Chondrocyte (in vitro differentiated cells): ENCODE measurements at places on chromosomes 3 and 15. TPM values are rescaled to one million over a fixed set of nuclear protein-coding genes. Genes with fewer than 3 reads are reported as not detected.

PYGO1 gene
- total RNA-seq = 20.3 to 21.0 TPM (median 20.5 TPM) in 3 replicates

DNA sequence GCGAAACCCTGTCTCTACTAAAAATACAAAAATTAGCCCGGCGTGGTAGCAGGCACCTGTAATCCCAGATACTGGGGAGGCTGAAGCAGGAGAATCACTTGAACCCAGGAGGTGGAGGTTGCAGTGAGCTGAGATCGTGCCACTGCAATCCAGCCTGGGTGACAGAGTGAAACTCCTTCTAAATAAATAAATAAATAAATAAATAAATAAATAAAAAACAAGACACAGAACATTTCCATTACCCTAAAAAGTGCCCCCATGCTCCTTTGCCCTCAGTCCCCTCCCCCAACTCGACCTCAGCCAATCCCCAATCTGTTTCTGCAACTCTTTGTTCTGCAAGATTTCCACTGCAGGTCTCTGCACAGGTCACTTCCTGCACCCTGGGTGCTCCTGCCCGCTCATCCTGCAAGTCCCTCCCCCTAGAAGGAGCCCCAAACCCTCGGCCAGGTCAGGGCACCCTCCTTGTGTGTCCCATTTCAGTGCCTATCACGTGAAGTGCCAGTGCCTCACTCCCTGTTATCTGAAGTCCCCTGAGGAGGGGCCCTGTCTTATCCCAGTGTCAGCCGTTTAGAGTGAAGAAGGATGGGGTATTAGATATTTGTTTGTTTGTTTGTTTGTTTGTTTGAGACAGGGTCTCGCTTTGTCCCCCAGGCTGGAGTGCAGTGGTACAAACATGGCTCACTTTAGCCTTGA lies 1.1 kb downstream of the FAM240A start:
- peaks cover 23% of the 10 kb centered on the region for H3K27me3 ChIP-seq
- no peak overlapping the region for H3K27ac ChIP-seq
- no peak for DNase-seq
- H3K36me3 ChIP-seq = no peaks in the 10 kb centered on the region

- no peak for DNase-seq
- H3K36me3 ChIP-seq = no peaks in the 10 kb centered on the region
- no peak overlapping the region for H3K4me3 ChIP-seq
- H3K27ac ChIP-seq = no peak overlapping the region
Observed at GRCh38 chr3:165624761-165625160, 212.5 kb downstream of the BCHE start.

DNA sequence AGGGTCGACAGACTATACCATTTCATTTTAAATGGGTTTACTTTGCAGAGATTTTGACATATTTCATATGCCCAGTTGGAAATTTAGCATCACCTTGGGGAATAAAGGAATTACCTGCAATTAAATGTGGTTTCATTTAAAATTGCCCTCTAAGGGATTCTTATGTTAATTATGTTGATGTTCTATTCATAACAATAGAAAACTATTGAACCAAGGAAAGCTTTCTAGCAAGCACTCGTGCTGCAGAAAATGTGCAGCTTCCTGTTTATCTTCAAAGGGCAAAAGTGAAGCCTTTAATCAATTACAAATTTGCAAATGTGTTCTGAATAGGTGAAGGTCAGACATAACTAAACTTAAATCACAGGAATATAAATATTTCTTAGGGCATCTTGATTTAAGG lies 352.1 kb downstream of the CHST2 start:
- H3K36me3 ChIP-seq = no peaks in the 10 kb centered on the region
- H3K27me3 ChIP-seq = no peaks in the 10 kb centered on the region
- no peaks in the 10 kb centered on the region for H3K4me1 ChIP-seq
- H3K27ac ChIP-seq = no peak overlapping the region
- DNase-seq = no peak

GRCh38 chr3:66554178-66554577 lies 53.4 kb upstream of the LRIG1 start:
- no peaks in the 10 kb centered on the region for H3K36me3 ChIP-seq
- no peak overlapping the region for H3K27ac ChIP-seq
- H3K27me3 ChIP-seq = no peaks in the 10 kb centered on the region

- no peak for DNase-seq
- H3K4me3 ChIP-seq = no peak overlapping the region
- no peaks in the 10 kb centered on the region for H3K27me3 ChIP-seq
- peaks cover 11% of the 10 kb centered on the region for H3K4me1 ChIP-seq
Observed at GRCh38 chr3:45194791-45195190, 31.3 kb downstream of the TMEM158 start.

SLC24A5 gene
- not detected in 3 replicates for total RNA-seq

STRC gene
- 0.20 to 0.87 TPM (median 0.85 TPM) in 3 replicates for total RNA-seq

- H3K27me3 ChIP-seq = peaks cover 60% of the 10 kb centered on the region
Observed at GRCh38 chr3:37466660-37467359, 292.4 kb upstream of the LRRFIP2 start.

- H3K27me3 ChIP-seq = no peaks in the 10 kb centered on the region
- DNase-seq = no peak
- peaks cover 72% of the 10 kb centered on the region for H3K4me1 ChIP-seq
- peak overlapping the region; percentile 99 for H3K27ac ChIP-seq
- H3K4me3 ChIP-seq = no peak overlapping the region
Observed at GRCh38 chr3:15631426-15632211, 30.1 kb downstream of the BTD start.

GRCh38 chr3:81788610-81789009 lies 27.2 kb upstream of the GBE1 start:
- DNase-seq = no peak
- H3K27me3 ChIP-seq = no peaks in the 10 kb centered on the region
- peaks cover 7% of the 10 kb centered on the region for H3K4me1 ChIP-seq
- peaks cover under 1% of the 10 kb centered on the region for H3K36me3 ChIP-seq

KNG1 gene
- total RNA-seq = not detected in 3 replicates

ZIC1 gene
- 8.8 to 57.3 TPM (median 12.8 TPM) in 3 replicates for total RNA-seq

DNA sequence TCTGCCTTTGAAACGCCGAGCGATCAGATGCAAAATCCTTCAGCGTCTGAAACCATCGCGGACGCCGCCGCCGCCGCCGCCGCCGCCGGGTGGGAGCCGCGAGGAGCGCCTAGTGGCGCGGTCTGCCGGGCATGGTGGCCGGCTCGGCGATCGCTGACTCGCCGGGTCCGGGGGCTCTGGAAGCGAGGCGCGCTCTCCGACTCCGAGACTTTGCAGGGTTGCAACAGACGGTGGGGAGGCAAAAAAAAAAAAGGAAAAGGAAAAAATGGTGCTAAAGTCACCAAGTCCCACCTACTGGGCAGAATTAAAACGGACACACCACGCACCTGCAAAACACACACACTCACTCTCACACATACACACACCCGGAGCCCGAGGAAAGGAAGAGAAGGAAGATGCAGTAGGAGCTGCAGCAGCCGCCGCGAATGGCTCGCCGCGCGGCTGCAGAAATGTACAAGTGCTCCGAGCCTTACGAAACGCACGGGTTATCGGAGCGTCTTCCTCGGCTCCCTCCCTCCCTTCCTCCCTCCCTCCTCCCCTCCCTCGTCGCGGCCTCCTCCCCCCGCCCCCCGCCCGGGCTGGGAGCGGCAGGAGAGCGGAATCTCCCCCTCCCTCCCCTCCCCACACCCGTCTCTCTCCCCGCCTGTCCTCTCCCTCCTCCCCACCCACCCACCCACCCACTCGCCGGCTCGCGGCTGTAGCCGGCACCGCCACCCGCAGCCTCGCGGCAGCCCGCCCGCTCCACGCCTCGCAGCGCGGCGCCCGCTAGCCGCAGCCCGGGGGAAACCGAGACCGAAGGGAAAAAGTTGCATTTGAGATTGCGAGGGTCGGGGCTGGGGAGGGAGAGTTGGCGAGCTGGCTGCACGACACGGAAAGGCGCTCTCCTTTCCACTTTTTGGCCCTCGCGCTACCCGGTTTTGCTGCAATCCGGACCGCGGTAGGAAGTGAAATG lies at the start of gene NTRK3:
Gene NTRK3 (minus strand): TSS at position 461 of the 952 bp plus-strand sequence. CDS start 586 bp downstream, outside the sequence.
- peak within 1 kb of the TSS; percentile 73 for H3K4me3 ChIP-seq
- H3K27ac ChIP-seq = no peak within 1 kb of the TSS
- peaks cover 80% of the 10 kb centered on the region for H3K27me3 ChIP-seq
- H3K4me1 ChIP-seq = peaks cover 22% of the 10 kb centered on the region
- H3K36me3 ChIP-seq = peaks cover 2% of the 10 kb centered on the region

FSD2 gene
- not detected in 3 replicates for total RNA-seq

GPR87 gene
- total RNA-seq = not detected in 3 replicates

TRIM71 gene
- 0.05 to 0.17 TPM (median 0.08 TPM) in 3 replicates for total RNA-seq

DNA sequence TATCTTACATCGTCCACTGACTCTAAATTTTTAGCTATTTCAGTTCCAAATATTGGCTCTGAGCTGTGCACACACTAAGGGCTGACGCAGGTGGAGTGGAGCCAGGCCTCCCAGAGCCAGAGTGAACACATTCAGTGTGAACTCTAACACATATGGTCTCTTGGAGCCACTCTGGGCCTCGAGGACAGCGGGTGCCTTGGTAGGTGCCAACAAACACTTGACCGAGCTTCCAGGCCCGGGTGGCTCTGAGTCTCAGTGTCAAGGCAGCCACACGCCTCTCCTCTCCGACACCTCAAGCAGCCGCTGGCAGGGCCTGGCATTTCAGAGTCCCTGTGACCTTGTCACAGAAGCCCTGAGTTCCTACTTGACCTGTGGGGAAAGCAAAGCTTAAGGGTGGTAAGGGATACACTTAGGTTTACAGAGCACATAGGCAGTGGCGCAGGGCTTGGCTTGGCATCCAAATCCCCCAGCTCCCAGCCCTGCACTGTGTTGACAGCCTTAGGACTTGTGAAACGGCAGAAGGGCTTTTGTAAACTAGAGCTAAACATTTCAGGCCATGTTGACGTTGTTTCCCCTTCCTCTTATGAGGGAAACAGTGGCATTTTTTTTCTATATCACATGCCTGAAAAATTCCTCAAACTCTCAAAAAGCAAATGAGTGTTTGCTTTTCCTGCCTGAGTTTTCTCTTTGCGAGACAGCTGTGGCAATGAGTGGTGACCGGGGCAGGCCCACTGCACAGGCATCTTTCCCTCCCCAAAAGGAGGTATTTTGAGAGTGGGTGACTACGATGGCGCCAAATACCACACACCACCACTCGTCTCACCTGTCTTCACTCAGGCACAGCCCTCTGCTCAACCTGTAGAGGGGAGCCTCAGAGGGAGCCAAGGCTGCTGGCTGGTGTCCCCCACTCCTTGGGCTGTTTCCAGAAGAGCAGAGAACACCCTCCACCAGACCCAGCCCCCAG lies 60.8 kb downstream of the DAPK2 start:
- H3K36me3 ChIP-seq = no peaks in the 10 kb centered on the region
- no peak for DNase-seq
- peaks cover 14% of the 10 kb centered on the region for H3K4me1 ChIP-seq
- no peak overlapping the region for H3K27ac ChIP-seq

ALG1L2 gene
- 0.82 to 1.3 TPM in 2 of 3 replicates, not detected in the other for total RNA-seq

GOLGA8H gene
- total RNA-seq = 1.1 to 1.8 TPM (median 1.4 TPM) in 3 replicates

- no peak overlapping the region for H3K27ac ChIP-seq
- H3K27me3 ChIP-seq = no peaks in the 10 kb centered on the region
- no peak for DNase-seq
- peaks cover 9% of the 10 kb centered on the region for H3K36me3 ChIP-seq
- H3K4me1 ChIP-seq = peaks cover 9% of the 10 kb centered on the region
- no peak overlapping the region for H3K4me3 ChIP-seq
Observed at GRCh38 chr3:178095522-178095921, 440.7 kb upstream of the KCNMB2 start.

- H3K36me3 ChIP-seq = no peaks in the 10 kb centered on the region
- no peaks in the 10 kb centered on the region for H3K27me3 ChIP-seq
- DNase-seq = no peak
- H3K27ac ChIP-seq = peak overlapping the region; percentile 91
- H3K4me3 ChIP-seq = no peak overlapping the region
Observed at GRCh38 chr3:150238048-150238802, 169.9 kb upstream of the TSC22D2 start.

PAK6 gene
- 0.37 to 0.41 TPM in 2 of 3 replicates, not detected in the other for total RNA-seq

GOLGA6B gene
- total RNA-seq = 0.10 TPM in 1 of 3 replicates, not detected in the others

DNA sequence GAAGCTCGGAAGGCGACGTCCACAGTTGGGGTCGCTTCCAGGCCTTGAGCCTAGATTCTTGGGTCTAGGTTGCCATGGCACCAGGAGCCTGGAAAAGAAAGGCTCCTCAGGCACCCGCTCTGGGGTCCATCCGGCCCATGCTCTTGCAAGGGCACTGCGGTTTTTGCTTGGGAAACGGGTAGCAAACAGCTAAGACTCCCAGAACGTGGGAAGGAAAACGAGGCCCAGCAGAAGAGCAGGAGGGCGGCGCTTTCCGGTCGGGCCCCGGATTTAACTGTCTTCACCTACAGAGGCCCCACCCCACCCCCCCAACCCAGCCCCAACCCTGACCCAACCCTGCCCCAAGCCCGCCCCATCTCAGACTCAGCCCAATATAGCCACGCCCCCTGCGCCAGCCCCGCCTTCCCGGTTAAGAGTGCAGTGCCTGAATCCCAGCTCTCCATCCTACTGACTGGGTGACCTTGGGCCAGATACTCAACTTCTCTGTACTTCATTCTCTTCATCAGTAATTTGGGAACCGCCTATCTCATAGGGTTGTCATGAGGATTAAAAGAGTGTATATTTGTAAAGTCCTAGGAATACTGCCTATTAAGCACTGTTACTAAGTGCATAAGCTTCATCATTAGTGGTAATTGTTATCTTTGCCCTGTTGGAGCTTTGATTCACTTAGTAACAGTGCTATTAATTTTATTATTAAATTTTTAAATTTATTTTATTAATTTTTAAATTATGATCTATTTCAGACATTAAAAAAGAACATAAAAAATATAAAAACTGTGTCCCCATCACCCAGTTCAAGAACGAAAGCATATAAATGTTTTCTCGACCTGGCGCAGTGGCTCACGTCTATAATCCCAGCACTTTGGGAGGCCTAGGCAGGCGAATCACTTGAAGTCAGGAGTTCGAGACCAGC lies 28.4 kb upstream of the SMAD6 start:
- H3K36me3 ChIP-seq = no peaks in the 10 kb centered on the region
- DNase-seq = no peak
- no peak overlapping the region for H3K27ac ChIP-seq

SIN3A gene
- total RNA-seq = 39.3 to 50.9 TPM (median 44.9 TPM) in 3 replicates

EFL1 gene
- 15.7 to 19.4 TPM (median 16.6 TPM) in 3 replicates for total RNA-seq

DNA sequence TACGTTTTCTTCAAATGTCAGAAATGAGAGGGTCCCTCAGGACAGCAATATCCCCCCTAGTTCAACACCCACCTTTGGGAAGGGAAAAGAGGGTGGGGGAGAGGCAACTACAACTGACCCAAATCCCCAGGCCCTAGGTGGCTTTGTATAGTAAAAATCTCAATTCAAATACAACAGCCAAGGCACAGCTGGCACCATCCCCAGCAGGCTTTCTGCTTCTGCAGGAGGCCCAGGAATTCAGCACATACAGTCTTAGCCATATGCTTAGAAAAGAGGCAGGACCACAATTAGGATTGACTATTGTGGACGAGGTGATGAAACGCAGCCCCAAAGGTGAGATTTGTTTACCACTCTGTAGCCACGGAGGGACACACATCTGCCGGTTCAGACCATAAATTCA lies 15.8 kb downstream of the NR2E3 start:
- H3K27me3 ChIP-seq = no peaks in the 10 kb centered on the region
- H3K4me3 ChIP-seq = no peak overlapping the region
- no peak overlapping the region for H3K27ac ChIP-seq
- peaks cover 58% of the 10 kb centered on the region for H3K36me3 ChIP-seq
- DNase-seq = no peak

MUSTN1 gene
- total RNA-seq = 1.4 to 9.2 TPM (median 6.9 TPM) in 3 replicates

- H3K27me3 ChIP-seq = no peaks in the 10 kb centered on the region
- DNase-seq = no peak
- peaks cover 31% of the 10 kb centered on the region for H3K4me1 ChIP-seq
Observed at GRCh38 chr3:71266875-71267274, 316.7 kb downstream of the FOXP1 start.

RAD18 gene
- 9.1 to 22.2 TPM (median 9.7 TPM) in 3 replicates for total RNA-seq

BAHD1 gene
- 24.4 to 26.4 TPM (median 24.8 TPM) in 3 replicates for total RNA-seq

MRPL47 gene
- total RNA-seq = 30.6 to 34.0 TPM (median 32.5 TPM) in 3 replicates
